CD4-positive, CD25-positive, alpha-beta regulatory T cell (primary cell): ENCODE measurements at places on chromosomes 3 and 15. TPM values are rescaled to one million over a fixed set of nuclear protein-coding genes. Genes with fewer than 3 reads are reported as not detected.

The EPHB3 gene
- not detected for polyA plus RNA-seq

The RAD51 gene
- 4.9 TPM for polyA plus RNA-seq

The MESP2 gene
- polyA plus RNA-seq = not detected

The KATNBL1 gene
- polyA plus RNA-seq = 26.7 TPM

The SORD gene
- polyA plus RNA-seq = 4.1 TPM
